KBM-7 (cell line): ENCODE measurements at places on chromosomes 3 and 15.
A peak's percentile ranks its signal among the peaks of the same experiment; 100 is the strongest.

DNA sequence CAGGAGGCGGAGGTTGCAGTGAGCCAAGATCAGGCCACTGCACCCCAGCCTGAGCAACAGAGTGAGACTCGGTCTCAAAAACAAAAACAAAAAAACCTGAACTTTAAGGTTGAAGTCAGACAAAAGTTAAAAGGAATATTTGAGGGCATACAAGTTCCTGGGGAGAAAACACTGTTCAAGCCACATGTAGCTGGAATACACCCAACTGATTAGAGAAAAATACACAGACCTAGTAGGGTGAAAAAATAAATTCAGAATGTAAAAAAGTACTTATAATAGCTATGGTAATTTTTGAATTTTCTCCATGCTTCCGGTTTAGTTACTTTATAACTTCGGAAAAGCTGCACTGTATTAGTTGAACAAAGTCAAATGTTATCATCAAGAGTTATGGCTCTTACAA lies 42.6 kb upstream of the SNTN start:
- DNase-seq: no peak

DNA sequence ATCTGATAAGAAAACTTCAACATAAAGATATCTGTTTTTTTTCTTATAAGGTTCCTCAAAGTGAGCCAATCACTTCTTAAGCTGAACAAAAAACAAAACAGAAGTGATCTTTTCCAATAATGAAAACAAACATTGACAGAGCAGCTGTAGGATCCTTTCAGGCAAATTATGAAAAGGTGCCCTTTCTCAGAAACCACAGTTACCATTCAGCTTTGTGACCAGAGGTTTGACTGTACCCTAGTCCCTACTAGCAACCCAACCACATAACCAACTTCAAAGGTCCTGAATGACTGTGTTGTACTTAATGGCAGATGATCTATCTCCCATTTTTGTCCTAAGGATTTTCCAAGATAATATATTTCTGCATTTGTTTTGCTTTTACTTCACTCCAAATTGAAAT lies 39.4 kb upstream of the CCR2 start:
- DNase-seq: no peak

DNA sequence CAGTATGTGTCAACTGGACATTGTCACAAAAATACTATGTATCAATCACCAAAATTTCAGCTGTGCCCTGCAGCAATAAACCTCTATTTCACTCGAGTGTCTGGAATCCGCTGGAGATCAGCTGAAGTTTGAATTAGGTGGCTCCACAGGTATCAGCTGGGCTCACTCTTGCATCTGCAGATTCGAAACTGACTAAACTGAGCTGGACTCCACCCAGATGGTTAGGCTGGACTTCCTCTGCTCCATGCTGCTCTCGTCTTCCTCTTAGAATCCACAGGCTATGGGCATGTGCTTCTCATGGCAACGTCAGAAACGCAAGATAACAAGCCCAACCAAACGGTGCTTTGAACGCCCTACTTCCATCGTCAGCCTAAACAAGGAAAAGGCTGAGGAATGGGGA lies 565.3 kb upstream of the ROBO2 start:
- no peak for DNase-seq

GRCh38 chr3:10547841-10548783 lies 42.7 kb upstream of the ATP2B2 start:
- DNase-seq: peak; percentile 4

GRCh38 chr3:128007033-128007424 lies 45.2 kb upstream of the SEC61A1 start:
- no peak for DNase-seq

- DNase-seq: no peak
Measured at GRCh38 chr15:85490856-85491255, 110.5 kb downstream of the AKAP13 start.

DNA sequence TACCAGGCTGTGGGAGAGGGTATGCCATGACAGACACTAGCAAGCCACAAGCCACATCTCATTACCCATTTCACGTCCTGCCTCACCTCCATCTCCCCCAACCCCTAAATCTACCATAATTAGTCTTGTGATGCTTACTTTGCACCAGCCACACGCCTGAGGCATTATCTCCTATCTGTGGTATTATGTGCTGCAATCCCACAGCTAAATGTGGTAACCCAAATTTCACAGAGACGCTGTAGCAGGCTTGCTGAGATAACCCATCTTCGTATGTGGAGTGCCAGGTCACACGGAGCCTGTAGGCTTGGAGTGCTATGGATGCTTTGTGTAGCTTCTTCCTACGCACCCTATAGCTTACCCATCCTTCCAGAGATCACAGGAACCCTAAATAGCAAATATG lies 256.7 kb upstream of the KCNH8 start:
- DNase-seq: peak; percentile 8

DNA sequence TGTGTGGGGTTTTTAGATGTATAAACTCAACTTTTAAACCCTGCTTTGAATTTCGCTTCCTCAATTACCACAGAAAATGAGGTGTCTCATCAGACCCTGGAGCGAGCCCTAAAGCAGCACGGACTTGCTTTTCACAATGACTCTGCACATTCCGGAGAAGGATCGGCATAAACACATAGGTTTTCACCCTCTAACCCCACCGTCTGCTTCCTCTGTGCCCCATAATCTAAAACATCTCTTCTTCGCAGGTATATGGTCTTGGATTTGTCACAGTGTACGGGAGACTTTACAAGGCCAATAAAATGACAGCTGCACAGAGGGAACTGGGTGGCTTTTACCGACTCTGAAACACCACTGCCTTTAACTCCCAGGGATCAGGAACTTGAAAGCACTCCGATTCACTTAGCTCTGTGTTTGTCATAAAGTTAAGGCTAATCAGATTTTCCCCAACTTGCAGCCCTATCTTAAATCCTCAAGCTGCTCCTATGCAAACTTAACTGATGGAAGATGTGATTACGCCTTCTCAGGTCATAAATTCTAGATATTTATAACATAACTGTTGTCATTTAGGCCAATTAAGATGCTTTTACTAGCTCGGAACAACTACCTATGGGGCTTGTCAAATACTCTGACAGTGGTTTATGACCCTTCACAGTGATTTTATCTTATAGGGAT lies 133.4 kb upstream of the WNT5A start:
- DNase-seq: no peak
